Activated T-cell treated with anti-CD3 and anti-CD28 coated beads for 4 hours (primary cell): ENCODE measurements at places on chromosomes 16 and 17.

GRCh38 chr16:47392081-47392480 lies 68.8 kb downstream of the ITFG1 start:
- DNase-seq: no peak

GRCh38 chr17:34249061-34249460 lies 6.0 kb upstream of the CCL2 start:
- no peak for DNase-seq

- no peak for DNase-seq
These were observed 69.8 kb upstream of the METRNL start for GRCh38 chr17:83009414-83010205.

- peak; percentile 60 for DNase-seq
These were observed at the start of gene SEZ6L2 for GRCh38 chr16:29899516-29900101. Gene SEZ6L2, minus strand, starts transcription at chr16:29899550. Its CDS starts 531 bp downstream, at chr16:29899019.

- no peak for DNase-seq
These were observed 42.5 kb downstream of the KCNJ12 start for GRCh38 chr17:21418446-21419298.

DNA sequence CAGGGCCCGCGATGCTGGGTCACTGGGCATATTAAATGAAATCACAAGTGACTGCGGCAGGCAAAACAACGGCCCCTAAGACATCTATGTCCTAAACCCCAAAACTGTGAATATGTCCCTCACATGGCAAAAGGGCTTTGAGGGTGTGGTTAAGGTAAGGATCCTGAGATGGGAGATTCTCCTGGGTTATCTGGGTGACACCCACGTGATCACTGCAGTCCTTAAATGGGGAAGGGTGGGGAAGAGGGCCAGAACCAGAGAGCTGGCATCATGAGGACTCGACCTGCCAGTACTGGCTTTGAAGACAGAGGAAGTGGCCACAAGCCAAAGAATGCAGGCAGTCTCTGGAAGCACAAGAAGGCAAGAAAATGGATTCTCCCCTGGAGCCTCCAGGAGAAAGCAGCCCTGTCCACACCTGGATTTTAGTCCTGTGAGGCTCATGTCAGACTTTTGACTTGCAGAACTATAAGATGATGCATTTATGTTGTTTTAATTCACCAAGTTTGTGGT lies 12.5 kb downstream of the COTL1 start:
- no peak for DNase-seq

- no peak for DNase-seq
These were observed 70.9 kb upstream of the KIFC3 start for GRCh38 chr16:57873218-57873617.

- DNase-seq: no peak
These were observed 25.1 kb downstream of the PLCG2 start for GRCh38 chr16:81804134-81804610.

DNA sequence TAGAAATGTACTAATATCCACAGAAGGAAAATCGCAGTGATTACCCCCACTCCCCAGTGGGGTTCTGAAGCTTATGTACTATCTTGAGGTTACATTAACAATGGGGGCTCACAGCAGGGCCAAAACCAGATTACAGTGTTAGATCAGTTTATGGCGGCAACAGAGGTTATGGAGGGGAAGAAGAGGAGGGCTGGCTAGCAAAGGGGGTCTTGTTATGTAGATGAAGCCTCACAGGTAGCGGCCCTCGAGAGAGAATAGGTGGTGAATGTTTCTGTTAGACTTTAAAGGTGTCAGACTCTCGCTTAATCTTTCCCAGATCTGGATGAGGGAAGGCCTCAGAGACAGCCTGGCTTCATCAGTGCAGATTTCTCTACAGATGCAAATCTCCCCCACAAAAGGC lies 22.2 kb downstream of the RNF112 start:
- DNase-seq: no peak

DNA sequence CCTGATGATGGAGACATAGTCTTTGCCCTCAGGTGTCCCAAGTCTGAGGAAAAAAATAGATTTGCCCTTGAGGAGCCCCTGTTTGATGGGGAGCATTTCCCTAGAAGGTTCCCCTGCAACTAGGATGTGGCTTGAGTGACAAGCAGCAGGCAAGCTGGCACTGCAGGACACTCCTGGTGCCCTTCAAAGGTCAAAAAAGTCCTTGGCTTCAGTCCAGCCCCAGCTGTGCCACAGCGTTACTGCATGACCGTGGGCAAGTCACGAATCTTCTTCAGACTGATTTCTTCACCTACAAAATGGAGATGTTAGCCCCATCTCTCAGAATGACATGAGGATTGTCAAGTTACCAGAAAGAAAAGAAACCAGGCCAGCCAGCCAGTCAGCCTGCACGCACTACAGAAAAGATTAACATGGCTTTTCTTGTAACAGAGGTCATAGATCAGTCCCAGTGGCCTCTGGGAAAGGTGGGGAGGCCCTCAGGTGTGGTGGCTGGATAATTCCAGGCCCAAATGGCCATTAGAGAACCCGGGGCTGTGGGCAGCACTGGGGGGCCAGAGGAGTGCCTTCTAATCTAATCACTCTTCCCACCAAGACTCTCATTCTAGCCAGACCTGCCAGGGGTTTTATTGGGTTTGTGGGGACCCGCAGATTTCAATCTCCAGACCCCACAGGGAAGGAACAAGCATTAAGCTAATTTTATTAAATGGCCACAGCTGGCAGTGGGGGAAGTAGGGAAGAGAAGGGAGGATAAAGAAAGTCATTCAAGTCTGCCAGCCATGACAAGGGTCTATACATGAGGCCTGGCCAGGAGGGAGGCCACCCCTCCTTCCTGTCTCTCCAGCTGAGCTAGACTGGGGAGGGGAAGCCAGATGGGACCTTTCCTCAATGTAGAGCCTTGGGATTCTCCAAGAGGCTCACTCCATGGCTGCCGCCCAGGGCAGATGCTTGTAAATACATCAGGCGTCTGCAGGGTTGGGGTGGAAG lies 9.7 kb upstream of the KIF18B start:
- no peak for DNase-seq

DNA sequence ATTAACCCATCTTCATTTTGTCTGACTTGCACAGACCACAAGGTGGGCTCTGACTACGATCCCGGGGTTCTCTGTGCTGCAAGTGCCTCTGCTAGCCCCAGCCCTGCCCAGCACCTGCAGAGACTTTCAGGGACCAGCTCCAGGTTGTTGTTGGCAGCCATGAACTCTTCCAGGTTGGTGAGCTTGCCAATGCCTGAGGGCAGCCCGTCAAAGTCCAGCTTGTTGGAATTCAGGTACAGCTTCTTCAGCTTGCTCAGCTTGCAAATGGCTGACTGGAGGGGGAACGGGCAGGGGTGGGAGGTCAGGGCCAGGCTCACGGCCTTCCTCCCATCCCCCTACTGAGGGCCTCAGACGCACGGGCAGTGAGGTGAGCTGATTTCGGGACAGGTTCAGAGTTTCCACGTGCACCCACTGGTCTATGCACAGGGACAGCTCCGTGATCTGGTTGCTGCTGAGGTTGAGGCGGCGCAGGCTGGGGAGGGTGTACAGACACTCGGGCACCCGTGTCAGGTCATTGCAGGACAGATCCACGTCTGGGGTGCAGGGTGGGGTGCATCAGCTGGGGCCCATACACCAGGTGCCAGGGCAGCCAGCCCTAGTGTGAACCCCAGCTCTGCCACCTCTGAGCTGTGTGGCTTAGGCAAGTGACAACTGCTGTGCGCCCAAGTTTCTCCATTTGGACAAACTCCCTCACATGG lies 5.2 kb downstream of the FLII start:
- DNase-seq: no peak

GRCh38 chr17:30808785-30809286 lies 15.7 kb downstream of the CRLF3 start:
- DNase-seq: peak; percentile 11

DNA sequence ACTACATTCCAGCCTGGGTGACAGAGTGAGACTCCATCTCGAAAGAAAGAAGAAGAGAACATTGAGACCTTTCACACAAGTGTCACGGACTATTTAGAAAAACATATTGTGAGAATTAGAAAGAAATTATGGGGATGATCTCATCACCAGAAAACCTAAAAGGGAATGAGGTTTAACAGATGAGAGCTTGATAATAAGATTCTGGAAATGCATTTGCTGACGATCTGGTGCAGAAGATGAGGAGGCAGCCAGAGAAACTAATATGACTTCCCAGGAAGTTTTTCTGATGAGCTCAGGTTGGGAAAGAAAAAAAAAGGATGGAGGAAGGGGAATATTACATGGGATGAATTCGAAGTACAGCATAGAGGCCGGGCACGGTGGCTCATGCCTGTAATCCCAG lies 10.8 kb upstream of the APOH start:
- no peak for DNase-seq

DNA sequence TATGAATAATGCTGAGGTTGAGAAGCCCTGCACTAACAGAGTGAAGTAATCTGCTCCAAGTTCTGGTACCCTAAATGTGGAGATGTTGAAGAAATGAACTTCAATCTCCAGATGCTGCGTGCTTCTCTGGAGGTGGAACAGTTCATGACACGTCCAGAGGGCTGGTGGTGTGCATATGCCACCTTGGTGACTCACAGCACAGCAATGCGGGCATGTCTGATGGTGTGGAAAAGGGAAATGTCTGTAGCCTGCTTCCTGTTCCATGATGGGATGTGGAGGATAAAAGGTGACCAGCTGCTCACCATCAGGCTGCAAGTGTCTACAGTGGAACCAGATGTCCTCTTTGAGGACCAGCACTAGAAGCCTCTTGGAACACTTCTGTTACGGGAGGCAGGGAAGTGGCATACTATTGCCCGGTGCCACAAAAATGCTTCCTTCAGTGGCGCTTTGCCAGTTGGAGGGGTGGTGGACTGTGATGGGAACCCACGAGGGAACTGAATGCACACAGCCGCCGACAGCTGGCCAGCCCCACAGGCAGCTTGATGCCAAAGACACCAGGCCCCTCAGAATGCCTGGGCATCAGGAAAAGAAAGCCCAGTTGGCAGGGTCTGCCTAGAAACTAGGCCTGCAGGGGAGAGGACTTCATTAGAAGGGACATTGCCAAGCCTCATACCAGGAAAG lies 19.9 kb downstream of the SNX11 start:
- DNase-seq: no peak

GRCh38 chr16:14491861-14492529 lies 138.1 kb downstream of the PARN start:
- DNase-seq: no peak

DNA sequence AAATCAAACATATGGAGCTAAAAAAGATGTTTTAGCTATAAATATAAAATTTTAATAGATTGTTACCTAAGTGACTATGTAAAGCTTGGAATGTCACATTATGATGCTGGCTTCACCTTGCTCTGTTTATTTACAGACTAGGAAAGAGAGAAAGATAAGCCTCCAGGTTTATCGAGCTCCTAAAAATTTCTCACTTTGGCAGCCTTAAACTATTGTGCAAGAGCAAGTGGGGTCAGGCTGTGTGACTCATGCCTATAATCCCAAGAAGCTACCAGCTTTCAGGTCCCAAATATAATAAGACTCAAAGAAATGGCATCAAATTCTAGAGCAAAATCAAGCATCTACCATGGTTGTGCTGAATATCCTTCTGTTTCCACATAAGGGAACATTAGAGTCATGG lies 34.3 kb upstream of the PRSS54 start:
- no peak for DNase-seq

DNA sequence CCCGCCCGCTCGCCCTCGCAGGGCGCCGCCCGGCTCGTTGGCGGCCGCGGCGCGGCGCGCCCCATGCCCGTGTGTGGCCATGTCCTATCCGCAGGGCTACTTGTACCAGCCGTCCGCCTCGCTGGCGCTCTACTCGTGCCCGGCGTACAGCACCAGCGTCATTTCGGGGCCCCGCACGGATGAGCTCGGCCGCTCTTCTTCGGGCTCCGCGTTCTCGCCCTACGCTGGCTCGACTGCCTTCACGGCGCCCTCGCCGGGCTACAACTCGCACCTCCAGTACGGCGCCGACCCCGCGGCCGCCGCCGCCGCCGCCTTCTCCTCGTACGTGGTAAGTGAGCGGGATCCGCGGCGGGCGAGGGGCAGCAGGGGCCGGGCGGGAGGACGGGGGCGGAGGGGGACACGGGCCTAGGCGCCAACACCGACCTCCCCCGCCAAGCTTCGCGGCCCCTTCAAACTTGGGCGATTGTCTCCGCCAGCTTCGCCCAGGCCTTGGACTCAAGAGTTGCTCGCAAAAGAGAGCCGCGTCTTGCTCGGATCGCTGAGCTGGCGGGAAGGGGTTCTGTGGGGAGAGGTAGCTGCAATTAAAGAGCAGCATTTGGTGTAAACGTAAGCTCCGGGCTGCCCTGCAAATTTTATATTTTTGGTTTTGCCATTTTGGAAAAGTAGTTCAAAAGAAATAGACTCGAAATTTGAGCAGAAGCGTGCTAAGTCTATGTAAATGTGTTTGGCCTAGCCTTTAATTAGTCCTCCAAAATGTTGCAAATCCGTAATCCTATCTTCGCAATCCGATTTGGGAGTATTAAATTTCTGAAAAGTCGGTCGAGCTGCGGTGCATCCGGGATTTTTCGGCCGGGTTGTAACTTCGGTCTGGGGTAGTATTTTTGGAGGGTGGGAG lies 702 bp downstream of the IRX5 start:
- DNase-seq: no peak

GRCh38 chr16:56783344-56783743 lies 53.4 kb downstream of the NUP93 start:
- DNase-seq: no peak

GRCh38 chr17:44210342-44211192 lies 8.9 kb downstream of the UBTF start:
- peak; percentile 84 for DNase-seq

DNA sequence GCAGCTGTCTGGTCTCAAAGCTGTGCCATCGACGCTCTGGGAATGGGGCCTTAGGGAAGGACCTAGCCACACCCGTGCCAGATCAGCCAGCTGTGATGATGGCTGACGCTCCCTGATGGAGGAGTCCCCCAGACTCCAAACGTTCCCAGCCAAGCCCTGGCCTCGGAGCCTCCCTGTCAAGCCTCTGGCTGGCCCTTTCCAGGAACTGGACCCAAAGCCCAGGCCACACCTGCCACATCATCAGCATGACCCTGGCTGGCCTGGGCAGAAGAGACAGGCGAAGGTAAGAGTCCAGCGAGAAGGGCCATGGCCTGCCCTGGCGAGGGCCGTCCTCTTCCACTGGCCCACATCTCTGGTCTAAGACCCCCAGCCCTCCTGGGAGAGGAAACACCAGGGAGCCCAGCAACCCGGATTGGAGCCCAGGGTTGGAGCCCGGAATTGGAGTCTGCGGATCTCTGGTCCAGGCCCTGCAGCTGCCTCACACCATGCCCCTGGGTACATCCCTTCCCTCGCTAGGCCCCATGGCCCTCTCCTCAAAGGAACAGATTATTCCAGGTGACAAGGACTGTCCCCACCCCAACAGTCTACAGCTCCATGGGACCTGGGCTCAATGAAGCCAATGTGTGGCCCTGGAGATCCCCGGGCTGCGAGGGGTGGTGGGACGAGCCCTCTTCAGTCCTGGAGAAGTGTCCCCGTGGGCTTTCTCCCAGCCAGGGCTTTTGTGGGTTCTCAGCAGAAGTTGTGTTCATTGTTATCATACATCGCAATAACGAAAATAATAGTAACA lies 105.1 kb upstream of the TNRC6C start:
- no peak for DNase-seq
